ENCODE measurements at places on chromosomes 2 and 18.
A peak's percentile ranks its signal among the peaks of the same experiment; 100 is the strongest.

DNA sequence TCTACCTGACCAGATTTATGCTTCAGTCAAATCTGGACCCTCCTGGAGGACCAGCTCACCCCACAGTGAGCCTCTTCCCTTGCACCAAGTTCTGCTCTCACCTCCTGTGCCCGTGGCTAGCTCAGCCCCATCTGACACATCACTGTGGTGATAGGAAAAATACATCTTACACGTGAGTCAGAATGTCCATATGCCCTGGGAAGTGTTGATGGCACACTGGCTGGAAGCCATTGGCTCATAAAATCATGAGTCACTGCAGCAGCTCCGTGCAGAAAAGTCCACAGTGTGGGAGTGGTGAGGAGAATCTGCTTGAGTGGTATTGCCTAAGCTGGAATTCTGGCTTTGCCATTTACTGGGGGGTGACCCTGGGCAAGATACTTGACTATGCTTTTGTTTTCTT, 42.6 kb upstream of the RAPGEF4 start:
- DNase-seq: peak; percentile 76

GRCh38 chr2:96336104-96336775, 674 bp downstream of the NCAPH start:
- DNase-seq: no peak

DNA sequence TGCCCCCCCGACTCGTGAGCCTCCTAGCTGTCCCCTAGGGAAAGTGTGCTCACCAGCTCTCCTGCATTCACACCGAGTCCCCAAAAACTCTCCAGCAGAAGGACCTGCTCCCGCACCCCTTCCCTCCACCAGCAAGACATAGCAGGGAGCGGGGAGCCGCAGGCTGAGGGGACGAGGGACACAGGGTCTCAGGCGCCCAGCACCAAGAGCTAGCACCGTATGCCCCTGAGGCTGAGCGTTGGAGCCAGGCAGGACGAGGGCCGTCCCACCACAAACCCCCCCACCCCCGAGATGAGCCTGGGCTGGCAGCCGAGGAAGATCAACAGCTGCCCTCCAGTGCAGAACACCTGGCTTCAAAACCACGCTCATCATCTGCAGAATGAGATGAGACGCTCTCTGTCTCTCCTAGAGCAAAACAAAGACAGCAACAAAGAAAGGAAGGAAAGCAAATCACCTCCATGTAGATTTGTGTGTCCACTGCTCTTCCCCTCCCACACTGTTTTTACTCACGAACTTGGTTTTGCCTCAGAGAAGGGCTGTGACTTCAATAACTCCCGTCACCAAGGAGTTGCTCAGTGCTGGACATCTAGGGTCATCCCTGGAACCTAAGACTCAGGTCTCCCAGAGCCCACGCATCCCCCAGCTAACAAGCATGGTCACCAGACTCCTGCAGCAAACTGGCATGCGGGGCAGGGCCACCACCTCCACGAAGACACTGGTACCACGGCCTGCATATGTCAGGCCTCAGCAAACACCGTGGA, 39.7 kb upstream of the SALL3 start:
- no peak for DNase-seq

DNA sequence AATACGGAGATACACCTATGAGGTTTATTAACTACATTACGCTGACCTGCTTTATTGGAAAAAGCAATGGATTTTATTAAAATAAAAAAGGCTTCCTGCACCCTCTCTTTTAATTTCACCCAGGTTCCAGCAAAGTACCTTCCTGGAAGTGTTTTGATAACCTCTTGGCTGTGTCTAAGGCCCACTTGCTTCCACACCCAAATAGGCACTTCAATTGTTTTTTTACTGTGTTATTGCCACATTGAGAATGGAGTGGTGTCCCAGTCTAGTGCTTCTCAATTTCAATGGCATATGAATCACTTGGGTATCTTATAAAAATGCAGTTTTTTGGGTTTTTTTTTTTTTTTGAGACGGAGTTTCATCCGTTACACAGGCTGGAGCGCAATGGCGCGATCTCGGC, 47.6 kb downstream of the SF3B1 start:
- no peak for DNase-seq

GRCh38 chr2:160812830-160813505, 319.4 kb upstream of the RBMS1 start:
- DNase-seq: no peak
